Activated CD4-positive, alpha-beta T cell treated with anti-CD3 and anti-CD28 coated beads, Interleukin-2, amount 10 ng/mL, durations not matched to agents 24 days and 14 days (primary cell): ENCODE measurements at places on chromosomes 6 and 20. TPM values are rescaled to one million over a fixed set of nuclear protein-coding genes. Genes with fewer than 3 reads are reported as not detected.

DNA sequence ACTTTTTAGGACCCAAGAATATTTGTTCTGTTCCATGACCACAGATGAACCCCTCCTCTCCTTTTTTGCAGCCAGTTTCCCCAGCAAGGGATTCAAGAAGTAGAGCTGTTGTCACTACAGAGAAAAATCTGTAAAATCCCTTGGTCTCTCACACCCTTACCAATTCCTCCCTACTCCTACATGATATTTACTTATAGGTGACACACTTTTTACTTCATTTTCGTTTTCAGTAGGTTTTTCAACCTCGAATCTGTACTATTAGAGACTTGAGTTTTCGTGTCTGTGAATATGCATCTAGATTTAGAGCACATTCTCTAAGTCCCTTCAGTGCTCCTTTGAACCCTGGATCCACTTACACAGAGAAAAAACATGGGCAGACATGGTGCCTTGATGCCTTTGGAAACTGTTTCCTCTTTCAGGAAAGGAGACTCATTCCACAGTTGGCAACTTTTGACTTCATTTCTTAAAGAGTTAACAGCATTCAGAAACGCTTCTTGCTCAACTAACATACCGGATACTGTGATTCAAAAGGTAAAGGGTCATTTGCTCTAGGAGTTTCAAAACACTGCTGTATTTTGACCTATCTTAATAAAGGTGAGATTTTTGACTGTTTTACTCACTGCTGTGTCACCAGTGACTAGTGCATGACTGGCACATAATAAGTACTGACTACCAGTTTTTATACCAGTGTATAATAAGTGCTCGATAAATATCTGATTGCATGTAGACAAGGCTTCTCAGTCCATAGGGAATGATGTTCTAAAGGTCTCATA is 50.6 kb downstream of the LAMA4 start:
- H3K36me3 ChIP-seq, result no peaks in the 10 kb centered on the region
- DNase-seq, result no peak
- peaks cover 7% of the 10 kb centered on the region for H3K4me1 ChIP-seq
- H3K27ac ChIP-seq, result peak overlapping the region; percentile 12
- H3K27me3 ChIP-seq, result peaks cover 22% of the 10 kb centered on the region

DNA sequence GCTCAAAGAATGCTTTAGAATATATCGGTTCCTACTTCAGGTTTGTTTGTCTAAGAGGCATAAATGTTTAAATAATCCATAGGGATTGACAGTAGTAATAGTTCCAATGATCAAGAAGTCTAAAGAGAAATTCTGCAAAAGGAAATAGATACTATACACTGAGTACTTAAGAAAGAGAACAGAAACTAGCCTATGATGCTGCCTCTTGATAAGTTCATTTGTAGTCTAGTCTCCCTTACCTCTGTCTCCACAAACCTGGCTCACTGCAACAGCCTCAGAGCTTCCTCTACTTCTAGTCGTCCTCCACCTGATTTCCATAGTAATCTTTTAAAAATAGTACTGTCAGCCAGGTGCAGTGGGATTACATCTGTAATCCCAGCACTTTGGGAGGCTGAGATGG is 511.8 kb downstream of the LMBRD1 start:
- H3K4me1 ChIP-seq, result no peaks in the 10 kb centered on the region
- no peak overlapping the region for H3K27ac ChIP-seq
- no peak overlapping the region for H3K4me3 ChIP-seq
- DNase-seq, result no peak
- H3K27me3 ChIP-seq, result no peaks in the 10 kb centered on the region

DNA sequence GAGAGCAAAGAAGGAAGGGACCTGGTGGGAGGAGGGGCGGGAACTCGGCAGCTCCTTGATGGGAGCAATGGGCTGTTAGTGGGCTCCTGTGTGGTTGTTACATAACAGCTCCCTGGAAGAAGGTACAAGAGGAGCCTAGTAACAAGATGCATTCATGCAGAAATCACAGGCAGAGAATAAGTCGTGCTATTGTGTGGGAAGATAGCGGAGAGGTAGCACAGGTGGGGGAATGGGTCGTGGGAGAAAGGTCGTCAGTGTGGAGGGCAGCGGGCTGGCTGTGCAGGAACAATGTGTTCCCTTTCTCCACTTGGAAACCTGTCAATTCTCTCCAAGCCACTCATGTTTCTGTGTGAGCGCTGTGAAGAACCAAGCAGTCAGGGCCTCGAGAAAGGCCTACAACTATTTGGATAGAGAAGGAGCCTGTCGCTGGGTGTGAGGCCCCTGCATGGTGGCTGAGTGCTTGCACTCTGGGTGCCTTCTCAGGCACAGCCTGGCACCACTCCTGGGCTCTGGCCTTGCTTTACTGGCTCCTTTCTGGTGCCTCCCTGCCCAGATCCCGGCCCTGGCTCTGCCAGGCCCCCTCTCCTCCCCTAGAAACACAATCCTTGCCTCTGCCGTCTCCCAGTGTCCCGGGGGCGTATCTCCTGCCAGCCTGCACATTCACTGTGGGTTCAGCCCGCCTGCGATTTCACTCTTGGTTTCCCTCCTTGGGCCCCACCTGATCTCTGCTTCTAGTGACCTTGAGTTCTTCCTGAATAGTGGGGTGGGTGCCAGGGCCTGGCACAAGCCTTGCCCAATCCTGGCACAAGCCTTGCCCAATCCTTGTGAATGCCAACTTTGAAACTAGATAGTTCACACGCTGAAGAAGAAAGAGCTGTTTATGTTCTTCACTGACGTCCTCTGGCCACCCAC is 7.4 kb upstream of the FGD2 start:
- H3K36me3 ChIP-seq, result no peaks in the 10 kb centered on the region
- no peak overlapping the region for H3K4me3 ChIP-seq
- no peak for DNase-seq

GRCh38 chr20:51457533-51457932 is 85.0 kb downstream of the NFATC2 start:
- H3K27me3 ChIP-seq, result no peaks in the 10 kb centered on the region
- no peak for DNase-seq
- no peak overlapping the region for H3K4me3 ChIP-seq
- H3K36me3 ChIP-seq, result peaks cover 69% of the 10 kb centered on the region
- peaks cover 20% of the 10 kb centered on the region for H3K4me1 ChIP-seq
- no peak overlapping the region for H3K27ac ChIP-seq

GRCh38 chr6:136706430-136706829 is 85.8 kb downstream of the MAP3K5 start:
- H3K27me3 ChIP-seq, result no peaks in the 10 kb centered on the region
- peaks cover 21% of the 10 kb centered on the region for H3K36me3 ChIP-seq
- H3K27ac ChIP-seq, result no peak overlapping the region
- H3K4me3 ChIP-seq, result no peak overlapping the region
- H3K4me1 ChIP-seq, result peaks cover 11% of the 10 kb centered on the region

DNA sequence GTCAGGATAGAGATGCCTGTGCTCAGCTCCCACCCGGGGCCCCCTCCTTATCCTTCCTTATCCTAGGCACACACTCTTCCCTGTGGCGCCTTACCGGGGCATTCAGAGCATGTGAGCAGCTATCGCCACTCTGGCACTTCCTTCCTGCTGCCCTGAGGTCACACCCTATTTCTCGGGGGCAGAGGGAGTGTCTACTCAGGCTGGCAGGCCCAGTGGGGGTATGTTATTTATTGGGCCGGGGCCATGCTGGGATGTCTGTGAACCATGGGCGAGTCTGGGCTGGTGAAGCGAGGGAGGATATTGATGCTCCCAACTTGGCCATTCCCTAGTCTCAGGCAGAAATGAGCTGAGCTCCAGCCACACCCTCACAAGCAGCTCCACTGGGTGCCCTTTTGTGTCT is 3.9 kb upstream of the LY6G6D start:
- H3K4me1 ChIP-seq, result peaks cover 14% of the 10 kb centered on the region
- no peak overlapping the region for H3K27ac ChIP-seq
- no peak for DNase-seq
- no peaks in the 10 kb centered on the region for H3K36me3 ChIP-seq

- H3K27me3 ChIP-seq, result peaks cover 19% of the 10 kb centered on the region
- peaks cover 22% of the 10 kb centered on the region for H3K36me3 ChIP-seq
- peaks cover 44% of the 10 kb centered on the region for H3K4me1 ChIP-seq
- DNase-seq, result peak; percentile 80
- H3K27ac ChIP-seq, result peak overlapping the region; percentile 91
- H3K4me3 ChIP-seq, result peak overlapping the region; percentile 88
Observed at GRCh38 chr6:159969204-159969912, 476 bp downstream of the IGF2R start.

DNA sequence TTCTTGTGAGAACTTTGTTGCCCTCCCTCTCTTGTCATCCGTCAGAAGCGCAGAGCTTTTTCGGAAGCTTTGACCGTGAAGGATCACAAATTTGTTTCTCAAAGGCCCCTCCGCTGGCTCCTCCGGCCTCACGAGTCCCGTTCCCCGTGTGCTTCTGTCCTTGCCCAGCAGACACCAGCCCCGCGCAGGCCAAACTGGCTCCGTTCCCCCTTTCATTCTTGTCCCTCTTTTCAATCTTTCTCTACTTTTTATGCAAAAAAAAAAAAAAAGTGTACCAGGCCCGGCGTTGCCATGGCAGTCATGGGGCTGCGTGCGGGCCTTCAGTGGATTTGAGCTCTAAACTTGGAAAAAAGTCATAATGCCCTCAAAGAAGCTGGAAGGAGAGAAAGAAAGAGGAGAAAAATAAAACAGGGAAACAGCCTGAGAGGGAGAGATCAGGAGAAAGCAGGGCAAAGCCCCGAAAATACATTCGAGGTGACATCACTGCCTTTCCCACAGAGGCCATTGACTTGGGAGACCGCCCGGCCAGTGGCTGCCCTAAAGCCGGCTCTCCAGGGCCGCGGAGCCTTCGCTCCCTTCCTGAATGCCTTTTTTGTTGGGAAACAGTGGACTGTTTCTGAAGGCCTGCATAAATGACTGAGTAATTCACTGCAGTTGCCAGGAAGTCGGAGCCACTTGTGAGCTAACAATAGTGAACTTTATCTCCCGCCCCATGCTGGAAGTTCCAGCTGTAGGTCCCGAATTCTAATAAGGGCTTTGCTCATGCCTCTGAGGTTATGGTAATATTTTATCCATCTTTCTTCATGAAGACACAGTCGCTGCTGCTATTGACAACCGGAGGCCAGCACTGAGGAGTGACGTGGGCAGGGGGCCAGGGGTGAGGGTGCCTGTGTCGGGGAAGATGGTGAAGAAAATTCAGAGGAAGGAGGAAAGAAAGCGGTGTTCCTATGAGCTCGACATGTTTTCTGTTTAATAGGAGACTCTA is 670.9 kb downstream of the QKI start:
- no peaks in the 10 kb centered on the region for H3K27me3 ChIP-seq
- DNase-seq, result no peak
- H3K36me3 ChIP-seq, result no peaks in the 10 kb centered on the region
- no peak overlapping the region for H3K4me3 ChIP-seq
- H3K4me1 ChIP-seq, result no peaks in the 10 kb centered on the region
- H3K27ac ChIP-seq, result no peak overlapping the region

DNA sequence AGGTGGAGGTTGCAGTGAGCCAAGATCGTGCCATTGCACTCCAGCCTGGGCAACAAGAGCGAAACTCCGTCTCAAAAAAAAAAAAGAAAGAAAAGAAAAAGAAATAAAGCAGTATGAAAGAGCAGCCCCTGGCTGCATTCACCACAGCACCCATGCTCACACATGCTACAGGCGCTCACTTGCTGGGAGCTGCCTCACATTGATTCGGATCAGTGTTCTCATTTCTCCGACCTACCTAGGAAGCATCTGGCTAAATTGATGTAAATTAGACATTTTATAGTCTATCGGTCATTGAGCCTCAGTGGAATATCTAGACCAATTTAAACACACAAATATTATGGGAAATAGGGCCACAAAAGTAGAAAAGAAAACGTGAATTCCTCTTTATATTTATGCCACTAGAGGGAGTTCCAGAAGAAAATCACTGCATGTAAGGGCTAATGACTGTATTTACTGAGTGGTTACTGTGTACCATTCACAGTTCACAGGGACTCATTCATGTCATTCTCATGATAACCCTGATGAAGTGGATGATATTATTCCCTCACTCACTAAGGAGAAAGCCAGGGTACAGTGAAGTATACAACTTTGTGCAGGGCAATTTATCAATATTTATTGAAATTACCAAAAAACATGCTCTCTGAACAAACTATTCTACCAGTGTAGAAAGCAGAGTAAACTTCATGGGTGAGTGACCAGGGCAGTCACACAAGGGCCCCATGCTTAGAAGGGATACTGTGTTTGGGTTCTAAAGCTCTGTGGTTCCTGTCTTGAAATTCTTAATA is 5.3 kb upstream of the MOG start:
- DNase-seq, result peak; percentile 65
- peaks cover 12% of the 10 kb centered on the region for H3K4me1 ChIP-seq
- H3K4me3 ChIP-seq, result no peak overlapping the region

- no peaks in the 10 kb centered on the region for H3K27me3 ChIP-seq
- H3K36me3 ChIP-seq, result no peaks in the 10 kb centered on the region
- no peaks in the 10 kb centered on the region for H3K4me1 ChIP-seq
- H3K4me3 ChIP-seq, result no peak overlapping the region
Observed at GRCh38 chr6:140040396-140040795, 665.9 kb upstream of the CITED2 start.

GRCh38 chr6:57134954-57135353 is 37.2 kb upstream of the BAG2 start:
- no peak overlapping the region for H3K4me3 ChIP-seq
- H3K27me3 ChIP-seq, result no peaks in the 10 kb centered on the region
- no peak overlapping the region for H3K27ac ChIP-seq
- DNase-seq, result no peak

DNA sequence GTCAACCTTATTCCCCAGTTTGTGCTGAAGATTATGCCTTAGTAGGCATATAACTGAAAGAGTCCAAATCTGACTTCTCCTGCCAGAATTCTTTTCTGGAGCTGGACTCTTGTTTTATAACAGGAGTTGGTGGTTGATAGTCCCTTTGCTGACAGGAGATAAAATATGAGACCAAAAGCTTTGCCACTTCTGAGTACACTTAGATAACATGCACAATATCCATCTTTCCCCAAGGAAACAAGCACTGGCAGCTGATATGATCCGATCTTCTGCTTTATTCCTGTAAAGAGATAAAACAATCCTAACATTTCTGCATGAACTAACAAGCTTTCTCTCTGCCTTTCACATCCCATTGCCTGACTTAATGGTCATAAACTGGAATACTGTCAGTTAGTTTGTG is 1265.4 kb upstream of the ADGRB3 start:
- DNase-seq, result no peak
- H3K4me3 ChIP-seq, result no peak overlapping the region
- H3K36me3 ChIP-seq, result no peaks in the 10 kb centered on the region
- H3K27me3 ChIP-seq, result no peaks in the 10 kb centered on the region
- H3K27ac ChIP-seq, result no peak overlapping the region

GRCh38 chr20:38450412-38450975 is 15.4 kb upstream of the SNHG17 start:
- no peak for DNase-seq
- no peaks in the 10 kb centered on the region for H3K27me3 ChIP-seq
- H3K4me3 ChIP-seq, result no peak overlapping the region
- H3K27ac ChIP-seq, result peak overlapping the region; percentile 27
- peaks cover 31% of the 10 kb centered on the region for H3K36me3 ChIP-seq

Gene KIFC1
- total RNA-seq, result 64.9 and 66.5 TPM in 2 replicates

Gene SNAP91
- total RNA-seq, result not detected in 2 replicates

Gene REV3L
- 14.0 and 20.8 TPM in 2 replicates for total RNA-seq

Gene PLEKHG1
- total RNA-seq, result 0.42 and 0.47 TPM in 2 replicates

Gene SYNDIG1
- total RNA-seq, result not detected in 2 replicates

Gene DST
- total RNA-seq, result 8.0 and 8.1 TPM in 2 replicates

Gene GPR31
- not detected in 2 replicates for total RNA-seq

Gene AIF1
- total RNA-seq, result 68.2 and 69.6 TPM in 2 replicates

Gene PSORS1C2
- total RNA-seq, result not detected in 2 replicates

Gene PXMP4
- 5.4 and 5.5 TPM in 2 replicates for total RNA-seq
